ENCODE measurements at places on chromosomes 3 and 15.
A peak's percentile ranks its signal among the peaks of the same experiment; 100 is the strongest.

DNA sequence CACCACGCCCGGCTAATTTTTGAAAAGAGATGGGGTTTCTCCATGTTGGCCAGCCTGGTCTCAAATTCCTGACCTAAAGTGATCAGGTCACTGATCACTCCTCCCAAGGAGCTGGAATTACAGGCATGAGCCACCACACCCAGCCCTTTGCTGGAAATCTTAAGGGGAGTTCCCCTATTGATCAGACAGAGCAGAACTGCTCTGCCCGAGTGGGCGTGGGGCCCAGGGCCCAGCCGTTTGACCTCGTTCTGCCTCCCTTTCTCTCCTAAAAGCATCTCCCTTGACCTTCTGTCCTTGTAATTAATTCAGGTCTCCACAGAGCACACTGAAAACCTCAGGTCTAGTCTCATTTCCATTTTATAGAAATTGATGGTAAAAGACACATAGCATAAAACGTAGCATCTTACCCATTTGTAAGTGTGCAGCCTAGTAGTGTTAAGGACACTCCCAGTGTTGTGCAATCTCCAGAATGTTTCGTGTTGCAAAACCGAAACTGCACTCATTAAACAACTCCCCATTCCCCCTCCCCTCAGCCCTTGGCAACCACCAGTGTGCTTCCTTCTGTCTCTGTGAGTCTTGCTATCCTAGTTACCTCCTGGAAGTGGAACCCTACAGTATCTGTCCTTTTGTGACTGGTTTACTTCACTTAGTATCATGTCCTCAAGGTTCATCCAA lies 89.3 kb downstream of the SLCO3A1 start:
- no peak for DNase-seq

- DNase-seq = no peak
Observed at GRCh38 chr3:195183071-195183776, 87.7 kb downstream of the XXYLT1 start.

- peak; percentile 73 for DNase-seq
Observed at GRCh38 chr3:52056521-52056967, at the start of gene DUSP7. DUSP7 (minus strand) TSS chr3:52056571; CDS start chr3:52056366, 205 bp downstream.

DNA sequence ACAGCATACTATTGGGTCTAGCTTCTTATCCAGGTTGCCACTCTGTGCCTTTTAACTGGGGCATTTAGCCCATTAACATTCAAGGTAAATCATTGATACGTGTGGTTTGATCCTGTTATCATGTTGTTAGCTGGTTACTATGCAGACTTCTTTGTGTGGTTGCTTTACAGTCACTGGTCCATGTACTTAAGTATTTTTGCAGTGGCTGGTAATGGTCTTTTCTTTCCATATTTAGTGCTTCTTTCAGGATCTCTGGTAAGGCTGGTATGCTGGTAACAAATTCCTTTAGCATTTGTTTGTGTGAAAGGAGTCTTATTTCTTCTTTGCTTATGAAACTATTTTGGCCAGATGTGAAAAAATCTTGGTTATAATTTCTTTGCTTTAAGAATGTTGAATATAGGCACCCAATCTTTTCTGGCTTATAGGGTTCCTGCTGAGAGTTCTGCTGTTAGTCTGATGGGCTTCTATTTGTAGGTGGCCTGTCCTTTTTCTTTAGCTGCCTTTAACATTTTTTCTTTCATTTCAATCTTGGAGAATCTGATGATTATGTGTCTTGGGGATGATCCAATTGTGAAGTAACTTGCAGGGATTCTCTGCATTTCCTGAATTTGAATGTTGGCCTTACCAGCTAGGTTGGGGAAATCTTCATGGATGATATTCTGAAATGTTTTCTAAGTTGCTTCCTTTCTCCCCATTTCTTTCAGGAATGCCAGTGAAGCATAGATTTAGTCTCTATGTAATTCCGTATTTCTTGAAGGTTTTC lies 39.3 kb downstream of the CCR1 start:
- no peak for DNase-seq

GRCh38 chr15:69562564-69562963 lies 109.9 kb downstream of the RPLP1 start:
- DNase-seq = no peak

DNA sequence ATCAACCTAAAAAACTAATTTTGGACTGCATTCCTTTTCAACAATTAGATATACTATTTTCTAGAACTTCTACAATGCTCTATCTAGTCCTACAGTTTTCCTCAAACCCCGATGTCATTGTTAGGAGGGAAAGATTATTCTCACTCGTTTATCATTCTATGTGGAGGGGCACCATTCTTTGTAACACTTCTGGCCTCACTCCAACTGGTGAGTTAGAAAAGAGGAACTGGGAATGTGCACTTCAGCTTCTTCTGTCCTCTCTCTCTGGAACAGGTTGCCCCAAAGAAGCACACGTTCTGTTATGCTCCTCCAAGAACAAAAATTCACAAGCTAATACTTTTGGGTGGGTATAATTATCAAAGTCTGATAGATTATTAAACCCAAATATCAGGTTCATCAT lies 137.9 kb downstream of the UACA start:
- DNase-seq = no peak

All from SJCRH30 (cell line).